ENCODE measurements at places on chromosomes 3 and 15.

DNA sequence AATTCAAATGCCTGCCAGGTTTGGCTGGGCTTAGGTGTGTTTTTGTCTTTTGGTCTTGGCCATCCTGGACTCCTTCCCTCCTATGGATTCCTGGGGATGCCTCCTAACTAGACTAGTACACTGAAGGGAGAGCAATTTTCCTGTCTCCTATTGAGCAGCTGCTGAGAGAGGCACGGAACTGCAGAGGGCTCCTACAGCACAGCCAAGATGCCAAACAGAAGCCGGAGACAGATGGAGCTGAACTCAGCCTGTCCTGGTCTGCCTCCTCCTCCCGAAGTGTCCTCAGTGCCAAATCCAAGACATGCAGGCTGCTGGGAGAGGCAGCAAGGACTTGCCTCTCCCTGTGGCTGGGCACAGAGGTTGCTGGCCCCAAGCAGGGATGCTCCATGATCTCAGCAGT lies 256.6 kb upstream of the PROK2 start:
- peak; percentile 26 for DNase-seq

GRCh38 chr15:80991421-80991820 lies 1.8 kb upstream of the MESD start:
- DNase-seq, result peak; percentile 15

- no peak for DNase-seq
These were observed 112.8 kb downstream of the CHDH start for GRCh38 chr3:53733446-53733845.

DNA sequence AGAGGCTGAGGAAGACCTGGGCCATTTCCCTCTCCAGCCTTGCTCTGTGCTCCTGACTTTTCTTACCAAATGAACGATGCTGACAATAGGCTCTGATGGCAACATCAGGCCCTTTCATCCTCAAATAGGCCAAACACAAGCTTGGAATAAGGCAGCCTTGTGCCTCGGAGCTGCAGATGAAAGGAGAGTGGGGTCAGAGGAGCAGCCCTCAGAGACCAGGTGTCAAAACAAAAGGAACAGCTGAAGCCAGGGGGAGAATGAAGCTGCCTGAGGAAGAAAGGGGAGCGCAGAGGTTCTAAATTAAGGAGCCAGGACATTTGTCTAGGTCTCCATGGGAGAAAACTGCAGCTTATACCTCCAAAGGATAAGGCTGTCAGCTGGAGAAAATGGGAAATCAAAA lies 5.1 kb downstream of the BFSP2 start:
- DNase-seq, result no peak

- DNase-seq, result no peak
These were observed 12.1 kb downstream of the SEMA4B start for GRCh38 chr15:90213122-90213817.

- DNase-seq, result no peak
These were observed 3.4 kb upstream of the MGLL start for GRCh38 chr3:127825756-127826155.

- DNase-seq, result no peak
These were observed 28.7 kb upstream of the SRPRB start for GRCh38 chr3:133776794-133777438.

DNA sequence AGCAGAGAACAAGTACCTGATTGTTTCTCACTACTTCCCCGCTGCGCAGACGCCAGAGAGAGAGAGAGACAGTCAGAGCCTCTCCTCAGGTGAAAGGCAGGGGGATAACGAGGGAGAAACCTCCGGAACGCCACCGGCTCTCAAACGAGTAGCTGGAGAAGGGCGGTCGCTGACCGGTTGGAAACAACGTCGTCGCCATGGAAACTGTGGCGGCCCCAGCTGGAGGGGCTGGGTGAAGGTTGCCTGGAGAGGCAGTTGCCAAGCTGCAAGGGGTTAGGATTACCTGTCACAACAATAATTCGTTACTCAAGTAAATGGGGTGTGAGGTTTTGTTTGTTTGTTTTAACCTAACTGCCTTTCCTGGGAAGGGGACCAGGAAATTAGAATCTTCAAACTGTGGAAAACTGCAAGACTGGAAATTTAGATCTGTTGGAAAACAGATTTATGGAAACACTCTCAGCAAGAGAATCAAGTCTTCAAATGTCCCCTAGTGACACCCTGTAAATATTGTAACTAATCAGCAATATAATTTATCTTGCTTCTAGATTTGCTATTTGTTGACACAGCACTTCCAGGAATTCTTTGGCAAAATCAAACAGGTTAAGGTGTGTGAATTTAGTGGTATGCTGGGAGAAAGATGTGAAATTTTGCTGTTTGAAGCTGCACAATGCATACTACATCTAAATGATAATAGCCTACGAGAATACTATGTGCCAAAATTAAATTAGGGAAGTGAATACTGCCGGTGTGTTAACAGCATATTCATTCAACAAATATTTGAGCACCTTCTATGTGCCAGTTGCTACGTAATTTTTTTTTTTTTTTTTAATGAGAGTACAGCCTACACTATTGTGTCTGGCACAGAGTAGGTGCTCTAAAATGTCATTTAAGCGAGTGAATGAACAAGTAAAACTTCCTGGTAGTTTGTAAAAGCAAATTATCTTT lies at the start of gene DNAH12:
DNAH12 (minus strand) TSS at position 164 of the 945 bp plus-strand sequence. CDS start 1,474 bp downstream, outside the sequence.
- no peak for DNase-seq

All from NCI-H446 treated with DMSO at 0.1 percent for 48 hours (cell line).